GM19239 (cell line): ENCODE measurements at places on chromosomes 2 and 18.

GRCh38 chr18:79629606-79630005 lies 50.0 kb upstream of the CTDP1 start:
- no peak for DNase-seq

DNA sequence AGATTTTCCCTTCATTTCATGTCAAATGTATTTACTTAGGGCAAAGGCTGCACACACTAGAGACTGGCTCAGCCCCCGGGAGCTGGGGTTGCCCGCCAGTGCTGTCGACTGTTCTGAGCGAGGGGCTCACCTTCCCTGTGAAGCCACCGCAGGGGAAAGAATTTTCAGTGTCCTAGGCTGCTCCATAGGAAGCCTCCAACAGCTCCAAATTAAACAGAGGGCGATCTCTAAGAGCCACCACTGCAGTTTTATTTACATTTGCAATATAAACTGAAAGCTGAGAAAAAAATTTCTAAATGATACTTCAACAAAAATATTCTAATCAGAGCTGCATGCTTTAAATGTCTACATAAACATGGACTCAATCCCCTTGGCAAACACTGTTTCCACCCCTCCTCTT lies 54.0 kb downstream of the UXS1 start:
- DNase-seq: no peak

DNA sequence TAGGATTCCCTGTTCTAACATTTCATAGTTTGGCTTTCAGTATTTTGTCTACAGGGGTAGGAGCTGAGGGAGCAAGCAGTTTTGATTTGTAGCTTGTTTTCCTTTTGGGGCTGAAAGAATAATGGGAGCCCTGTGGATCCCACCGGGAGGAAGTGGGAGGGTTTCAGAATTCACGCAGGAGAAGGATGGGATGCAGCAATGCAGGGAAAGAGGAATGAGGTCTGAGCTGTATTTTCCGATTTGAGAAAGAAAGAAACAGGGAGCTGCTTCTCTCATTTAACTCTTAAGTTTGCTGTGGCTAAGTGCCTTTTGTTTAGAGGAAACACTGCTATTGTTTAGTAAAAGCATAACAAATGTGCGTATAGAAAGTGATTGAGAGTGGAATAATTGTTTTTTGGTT lies 141.0 kb downstream of the ADCYAP1 start:
- no peak for DNase-seq

DNA sequence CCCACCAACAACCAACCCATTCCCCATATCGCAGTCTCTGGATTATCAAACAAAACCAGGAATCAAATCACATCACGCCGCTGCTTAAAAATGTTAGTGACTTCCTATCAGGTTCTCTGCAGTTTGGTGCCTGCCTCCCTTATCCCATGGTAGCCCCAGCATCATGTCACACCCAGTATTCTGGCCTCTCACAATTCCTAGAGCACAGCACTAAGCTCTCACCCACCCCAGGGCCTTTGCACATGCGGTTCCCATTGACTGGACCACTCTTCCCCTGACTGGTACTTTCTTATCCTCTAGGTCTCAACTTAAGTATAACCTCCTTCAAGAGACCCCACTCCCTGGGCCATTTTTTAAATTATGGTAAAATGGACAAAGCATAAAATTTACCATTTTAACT lies 12.8 kb downstream of the ATP8B1 start:
- DNase-seq: no peak

GRCh38 chr18:46649071-46649862 lies 7.8 kb downstream of the LOXHD1 start:
- no peak for DNase-seq

GRCh38 chr2:176158186-176158591 lies 1.1 kb downstream of the HOXD3 start:
- no peak for DNase-seq
